ENCODE measurements at places on chromosomes 7 and 10.

- no peak for DNase-seq
These were observed 236.2 kb downstream of the DNAJB9 start for GRCh38 chr7:108805808-108806397.

GRCh38 chr7:13072014-13072413 is 384.6 kb downstream of the ARL4A start:
- no peak for DNase-seq

GRCh38 chr10:101495324-101495925 is 92.6 kb downstream of the POLL start:
- no peak for DNase-seq

- no peak for DNase-seq
These were observed 17.4 kb upstream of the TMEM236 start for GRCh38 chr10:17734432-17735080.

- DNase-seq: no peak
These were observed 4.2 kb upstream of the MAFK start for GRCh38 chr7:1526271-1526754.

DNA sequence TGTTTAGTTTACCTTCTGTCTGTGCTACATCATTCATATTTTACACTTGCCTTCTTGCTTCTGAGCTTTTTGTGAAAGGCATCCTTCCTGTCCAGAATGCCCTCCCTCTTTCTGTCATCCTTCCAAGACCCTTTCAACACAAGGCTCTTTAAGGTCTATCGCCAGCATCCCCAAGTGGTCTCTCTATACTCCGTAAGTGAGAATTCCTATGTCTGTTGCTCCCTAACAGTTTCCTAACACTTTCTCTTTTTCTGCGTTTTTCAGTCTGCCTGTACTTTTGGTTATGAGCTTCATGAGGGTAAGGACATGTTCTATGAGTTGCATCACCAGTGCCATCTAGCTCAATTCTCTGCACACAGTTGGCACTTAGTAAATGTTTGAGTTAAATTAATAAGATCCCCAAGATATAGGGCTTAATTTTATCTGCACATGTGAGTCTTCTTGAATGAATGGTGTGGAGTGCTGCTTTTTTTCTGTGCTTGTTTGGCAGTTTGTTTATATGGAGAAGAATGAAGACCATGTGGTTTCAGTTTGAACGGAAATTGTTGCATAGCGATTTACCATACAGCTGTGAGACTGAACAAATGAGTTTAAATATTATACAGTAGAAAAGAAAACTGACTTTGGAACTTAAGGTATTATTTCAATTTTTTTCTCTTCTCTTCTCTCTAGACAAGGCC is 29.4 kb downstream of the RABGEF1 start:
- DNase-seq: no peak

GRCh38 chr10:93456480-93456879 is 25.7 kb downstream of the MYOF start:
- no peak for DNase-seq

GRCh38 chr7:5572439-5572838 is 148.8 kb upstream of the TNRC18 start:
- no peak for DNase-seq

DNA sequence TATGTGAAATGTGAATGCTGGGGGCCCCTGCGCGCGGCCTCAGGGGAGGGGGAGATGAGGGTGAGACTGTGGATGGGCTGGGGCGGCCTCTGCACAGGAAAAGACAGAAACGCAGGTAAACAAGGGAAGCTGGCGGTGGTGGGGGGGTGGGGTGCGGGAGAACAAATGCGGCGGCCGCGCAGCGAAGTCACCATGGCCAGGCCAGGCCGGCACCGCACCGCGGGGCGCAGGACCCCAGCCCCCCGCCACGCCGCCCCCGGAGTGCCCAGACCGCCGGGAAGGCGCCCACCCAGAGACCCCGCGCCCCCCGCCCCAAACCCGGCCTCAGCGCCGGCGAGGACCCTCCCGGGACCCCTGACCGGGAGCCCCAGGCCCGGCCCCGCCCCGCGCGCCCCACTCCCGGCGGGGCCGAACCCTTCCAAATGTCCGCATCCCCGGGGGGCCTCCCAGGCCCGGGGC is 14.5 kb upstream of the DNAAF5 start:
- DNase-seq: no peak

DNA sequence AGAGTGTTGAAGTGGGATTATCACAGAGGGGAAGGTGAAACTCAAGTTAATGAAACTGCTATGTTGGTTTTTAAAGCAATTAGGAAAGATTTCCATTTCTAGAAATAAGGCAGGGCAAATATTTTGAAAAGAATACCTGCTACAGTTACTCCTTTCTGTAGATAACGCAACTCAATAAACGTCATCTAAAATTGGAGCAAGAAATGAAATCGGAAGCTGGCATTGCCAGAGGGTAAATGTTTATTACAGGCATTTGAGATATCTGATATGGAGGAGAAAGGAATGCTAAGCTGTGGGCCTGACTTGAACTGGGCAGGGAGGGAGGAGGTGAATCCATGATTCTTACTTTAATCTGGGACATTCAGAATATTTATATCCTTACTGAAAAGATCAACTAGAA is 217.0 kb upstream of the ADARB2 start:
- DNase-seq: no peak

- no peak for DNase-seq
These were observed 117.0 kb upstream of the MBL2 start for GRCh38 chr10:52889611-52890010.

DNA sequence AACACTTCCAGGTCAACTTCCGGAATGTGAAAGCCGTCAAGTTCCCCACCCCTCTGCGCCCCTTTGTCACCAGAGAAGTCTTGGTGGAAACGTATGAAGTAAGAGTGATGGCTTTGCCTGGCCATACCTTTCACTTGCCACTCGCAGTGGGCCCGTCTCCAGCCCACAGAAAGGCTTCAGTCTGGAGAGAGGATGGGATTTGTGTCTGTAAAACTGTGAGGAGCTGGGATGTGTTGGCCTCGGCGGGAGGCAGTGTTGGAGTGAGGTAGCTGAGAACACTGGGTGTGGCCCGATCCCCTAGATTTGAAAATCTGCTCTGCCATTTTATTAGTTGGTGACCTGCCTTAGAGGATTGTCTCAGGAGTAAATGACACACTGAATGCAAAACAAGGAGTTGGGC is 6.4 kb downstream of the ADCK2 start:
- DNase-seq: no peak

DNA sequence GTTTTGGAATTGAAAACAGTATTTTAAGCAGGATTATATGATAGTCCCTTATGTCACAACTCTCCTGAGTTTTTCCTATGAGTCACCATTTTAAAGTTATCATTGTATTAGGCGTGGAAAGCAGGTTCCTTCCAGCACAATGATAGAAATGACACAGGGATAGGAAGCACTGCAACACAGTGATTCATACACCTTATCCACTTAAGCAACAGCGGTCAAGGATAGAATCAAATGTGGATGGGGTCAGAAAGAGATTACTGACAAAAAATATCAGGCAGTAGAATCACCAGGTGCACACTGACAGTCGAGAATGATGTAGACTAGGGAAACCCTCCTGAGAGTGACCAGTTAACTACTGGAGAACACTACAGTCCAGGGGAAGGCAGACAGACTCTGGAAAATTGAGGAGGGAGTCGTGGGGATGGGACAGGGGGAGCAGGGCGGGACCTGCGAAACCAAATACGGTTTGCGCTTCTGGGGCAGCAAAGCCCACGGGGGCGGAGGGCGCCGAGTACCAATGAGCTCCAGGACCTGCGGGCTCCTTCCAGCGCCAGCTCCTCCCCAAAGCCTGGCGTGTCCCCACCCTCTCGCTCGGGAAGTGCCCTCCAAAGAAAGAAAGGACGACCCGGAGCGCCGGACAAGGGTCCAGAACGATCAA is 479 bp downstream of the PNPLA8 start:
- no peak for DNase-seq

GRCh38 chr10:74976565-74976964 is 134.9 kb upstream of the SAMD8 start:
- DNase-seq: no peak

DNA sequence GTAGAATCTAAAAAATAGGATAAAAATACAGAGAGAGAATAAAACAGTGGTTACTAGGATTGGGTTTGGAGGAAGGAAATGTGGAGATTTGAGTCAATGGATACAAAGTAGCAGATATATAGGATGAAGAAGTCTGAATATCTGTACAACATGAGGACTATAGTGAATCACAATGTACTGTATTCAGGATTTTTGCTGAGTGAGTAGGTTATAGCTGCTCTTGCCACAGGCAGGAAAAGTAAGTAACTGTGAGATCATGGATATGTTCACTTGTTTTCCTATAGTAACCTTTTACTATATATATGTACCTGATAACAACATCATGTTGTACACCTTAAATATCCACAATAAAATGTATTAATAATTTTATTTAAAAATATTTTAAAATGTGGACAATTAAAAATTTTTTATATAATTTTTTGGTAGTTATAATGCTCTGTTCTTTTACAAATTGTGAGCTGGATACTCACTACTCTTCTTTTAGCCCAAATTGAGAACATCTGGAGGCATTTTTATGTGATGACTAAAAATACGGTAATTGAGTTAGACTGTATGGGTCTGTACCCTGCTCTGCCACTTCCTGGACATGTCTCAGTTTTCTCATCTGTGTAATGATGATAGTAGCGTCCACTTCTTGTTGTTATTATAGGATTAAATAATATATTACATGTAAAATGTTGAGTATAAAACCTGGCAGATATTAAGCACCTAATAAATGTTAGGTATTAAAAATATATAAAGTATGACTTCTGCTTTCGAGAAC is 439.1 kb downstream of the AUTS2 start:
- no peak for DNase-seq

- no peak for DNase-seq
These were observed 3.4 kb upstream of the SMARCD3 start for GRCh38 chr7:151251689-151252560.

DNA sequence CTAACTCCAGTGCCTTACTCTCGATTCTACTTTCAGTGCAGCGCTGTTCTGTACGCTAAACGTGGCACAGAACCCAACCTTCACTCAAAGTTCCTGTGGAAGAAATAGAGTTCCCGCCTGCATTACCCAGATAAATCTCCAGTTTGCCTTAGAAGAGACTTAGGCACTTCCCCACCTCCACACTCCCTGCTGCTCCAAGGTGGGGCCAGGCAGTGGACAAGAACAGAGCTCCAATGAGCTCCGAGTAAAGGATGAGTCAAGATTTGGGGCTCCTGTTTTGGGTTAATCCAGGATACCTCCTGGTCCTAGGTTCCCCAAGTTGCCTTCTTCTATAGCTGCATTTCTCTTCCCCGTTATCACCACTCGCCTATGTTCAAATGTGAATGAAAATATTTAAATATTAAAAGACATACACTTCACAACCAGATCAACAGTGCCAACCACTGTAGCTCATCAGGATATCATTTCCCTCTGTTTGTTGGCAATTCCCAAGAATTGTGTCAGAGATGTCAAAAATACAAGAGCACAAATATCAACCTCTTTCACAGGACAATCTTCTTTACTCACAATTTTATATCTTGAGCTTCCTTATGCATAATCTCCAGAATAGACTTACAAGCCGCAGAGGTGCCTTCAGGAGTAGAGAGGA is 48.0 kb downstream of the MALSU1 start:
- DNase-seq: no peak

GRCh38 chr10:67793313-67793712 is 44.7 kb downstream of the DNAJC12 start:
- no peak for DNase-seq

DNA sequence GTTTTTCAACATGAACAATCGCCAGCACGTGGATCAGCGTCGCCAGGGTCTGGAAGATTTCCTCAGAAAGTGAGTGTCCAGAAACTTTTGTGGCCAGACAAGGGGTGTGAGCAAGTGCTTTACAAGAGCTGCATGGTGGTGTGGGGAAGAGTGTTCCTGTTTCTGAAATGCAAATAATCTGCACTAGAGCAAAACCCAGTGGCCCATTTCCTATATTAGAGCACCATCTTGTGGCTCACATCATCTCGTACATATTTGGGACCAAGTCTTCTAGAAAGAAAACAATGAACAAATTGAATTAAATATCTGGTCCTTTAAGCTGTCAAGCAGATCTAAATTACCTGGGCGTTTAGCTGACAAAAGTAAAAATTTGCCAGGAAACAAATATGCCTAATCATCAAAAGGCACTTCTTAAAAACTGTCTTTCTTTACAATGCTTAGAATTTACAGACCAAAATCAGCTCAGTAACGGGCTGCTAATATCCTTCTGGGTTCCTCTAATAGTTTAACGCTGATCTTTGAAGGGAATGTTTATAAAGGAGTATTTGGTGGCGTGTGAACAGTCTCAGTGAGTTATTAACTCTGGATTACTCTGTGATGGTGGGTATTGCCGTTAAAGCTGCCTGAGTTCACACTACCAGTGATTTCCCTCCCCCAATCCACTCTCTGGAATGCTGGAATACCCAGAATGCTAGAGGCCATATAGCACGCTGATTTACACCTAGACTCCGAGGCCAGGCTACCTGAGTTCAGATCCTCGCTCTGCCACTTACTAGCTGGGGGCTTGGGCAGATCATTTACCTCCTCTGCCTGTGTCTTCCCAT is 73.6 kb downstream of the SNX10 start:
- no peak for DNase-seq

DNA sequence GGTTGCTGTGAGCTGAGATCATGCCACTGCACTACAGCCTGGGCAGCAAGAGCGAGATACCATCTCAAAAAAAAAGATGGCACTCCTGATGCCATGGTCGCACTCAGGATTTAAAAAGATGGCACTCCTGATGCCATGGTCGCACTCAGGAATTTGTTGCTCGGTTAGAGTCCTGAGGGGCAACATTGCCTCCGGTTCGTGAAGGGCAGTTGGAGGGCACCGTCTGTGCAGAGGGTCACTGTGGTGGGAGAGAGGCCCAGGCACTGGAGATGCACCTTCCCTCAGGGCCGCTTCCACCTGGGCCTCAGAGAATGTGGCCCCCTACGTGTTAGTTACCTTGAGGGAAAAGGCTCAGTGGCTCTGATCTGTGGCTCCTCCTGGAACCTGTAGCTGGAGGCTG is 18.3 kb downstream of the GTPBP4 start:
- no peak for DNase-seq

DNA sequence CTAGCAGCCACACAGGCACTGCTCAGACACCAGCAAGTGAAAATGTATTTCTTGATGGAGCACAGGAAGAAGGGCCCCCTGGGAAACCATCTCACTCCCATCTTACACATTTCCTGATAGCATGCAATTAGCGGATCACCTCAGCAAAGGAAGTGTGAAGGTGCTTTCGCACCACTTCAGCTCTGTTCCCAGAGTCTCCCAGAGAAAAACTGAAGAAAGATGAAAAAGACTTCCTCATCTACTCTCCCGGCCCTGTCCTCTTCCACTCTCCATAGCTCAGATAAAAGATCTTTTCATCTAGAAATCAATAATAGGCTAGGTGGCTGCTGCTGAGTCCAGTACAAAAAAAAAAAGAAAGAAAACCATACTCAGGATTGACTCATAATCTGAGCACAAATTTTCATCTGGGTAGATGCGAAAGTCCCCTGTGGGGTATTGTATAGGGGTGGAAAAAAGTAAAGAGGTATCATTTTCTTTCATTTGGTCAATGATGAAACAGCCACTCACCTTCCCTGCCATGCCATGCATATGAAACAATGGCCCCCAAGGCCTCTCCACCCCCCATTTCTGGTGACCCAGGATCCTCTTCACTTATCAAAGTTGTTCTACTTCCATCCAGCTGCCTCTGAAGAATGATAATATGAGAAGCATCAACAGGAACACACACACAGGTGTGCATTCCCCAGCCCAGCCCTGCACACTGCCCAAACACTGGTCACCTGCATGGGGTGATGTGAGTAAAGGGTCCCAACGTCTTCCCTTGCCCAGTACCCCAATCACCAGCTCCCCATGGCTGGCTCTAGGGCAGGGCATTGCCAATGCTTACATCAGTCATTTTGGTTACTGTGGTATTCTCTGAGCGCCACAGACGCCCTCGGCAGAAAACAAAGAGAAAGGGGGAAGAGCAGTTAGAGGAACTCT is 48.8 kb upstream of the DGKI start:
- no peak for DNase-seq
